ENCODE measurements at places on chromosomes 5 and 9.

DNA sequence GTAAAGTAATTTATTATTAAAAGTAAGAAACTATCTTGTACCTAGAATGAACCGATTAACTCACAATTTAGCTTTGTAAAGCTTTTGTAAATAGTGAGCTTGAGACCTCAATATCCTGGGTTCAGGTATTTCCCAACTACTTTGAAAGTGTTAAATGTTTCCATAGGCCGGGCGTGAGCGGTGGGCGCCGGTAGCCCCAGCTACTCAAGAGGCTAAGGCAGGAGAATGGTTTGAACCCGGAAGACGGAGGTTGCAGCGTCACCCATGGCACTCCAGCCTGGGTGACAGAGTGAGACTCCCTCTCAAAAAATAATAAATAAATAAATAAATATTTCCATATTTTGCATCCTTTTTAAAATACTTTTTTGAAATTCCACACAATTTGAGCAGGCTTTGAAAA, 1.5 kb upstream of the ANKH start:
- no peak for DNase-seq

GRCh38 chr5:67035098-67035740, 161.4 kb downstream of the CD180 start:
- no peak for DNase-seq

DNA sequence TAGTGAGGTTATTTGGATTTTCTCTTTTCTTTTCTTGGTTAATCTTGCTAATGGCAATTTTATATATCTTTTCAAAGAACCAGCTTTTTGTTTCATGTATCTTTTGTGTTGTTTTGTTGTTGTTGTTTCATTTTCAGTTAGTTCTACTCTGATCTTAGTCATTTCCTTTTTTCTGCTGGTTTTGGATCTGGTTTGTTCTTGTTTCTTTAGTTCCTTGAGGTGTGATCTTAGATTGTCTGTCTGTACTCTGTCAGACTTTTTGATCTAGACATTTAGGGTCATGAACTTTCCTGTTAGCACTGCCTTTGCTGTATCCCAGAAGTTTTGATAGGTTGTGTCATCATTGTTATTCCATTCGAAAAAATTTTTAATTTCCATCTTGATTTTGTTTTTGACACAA, 399.7 kb downstream of the TLE1 start:
- no peak for DNase-seq

DNA sequence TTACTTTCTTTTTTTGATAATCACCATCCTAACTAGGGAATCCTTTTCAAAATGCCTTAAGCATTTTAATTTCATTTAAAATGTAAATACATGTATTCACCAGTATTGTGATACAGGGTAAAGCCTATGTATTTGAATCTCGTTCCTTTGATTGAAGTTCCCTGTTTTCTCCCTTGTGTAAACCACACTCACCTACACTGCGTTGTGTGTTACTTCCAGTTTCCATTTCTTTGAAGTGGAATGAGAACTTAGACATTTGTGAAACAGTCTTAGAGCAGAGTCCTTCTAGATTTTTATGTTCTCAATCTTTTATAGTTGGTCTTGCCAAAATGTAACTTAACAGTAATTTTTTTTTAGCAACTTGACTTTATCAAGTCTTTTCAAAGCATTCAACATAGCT, 101.4 kb downstream of the ZNF462 start:
- no peak for DNase-seq

- DNase-seq = no peak
These were observed 8.3 kb downstream of the DIMT1 start for GRCh38 chr5:62395210-62395950.

GRCh38 chr9:124306098-124306735, 48.5 kb downstream of the NEK6 start:
- no peak for DNase-seq

GRCh38 chr5:7415123-7415522, 19.2 kb downstream of the ADCY2 start:
- no peak for DNase-seq

DNA sequence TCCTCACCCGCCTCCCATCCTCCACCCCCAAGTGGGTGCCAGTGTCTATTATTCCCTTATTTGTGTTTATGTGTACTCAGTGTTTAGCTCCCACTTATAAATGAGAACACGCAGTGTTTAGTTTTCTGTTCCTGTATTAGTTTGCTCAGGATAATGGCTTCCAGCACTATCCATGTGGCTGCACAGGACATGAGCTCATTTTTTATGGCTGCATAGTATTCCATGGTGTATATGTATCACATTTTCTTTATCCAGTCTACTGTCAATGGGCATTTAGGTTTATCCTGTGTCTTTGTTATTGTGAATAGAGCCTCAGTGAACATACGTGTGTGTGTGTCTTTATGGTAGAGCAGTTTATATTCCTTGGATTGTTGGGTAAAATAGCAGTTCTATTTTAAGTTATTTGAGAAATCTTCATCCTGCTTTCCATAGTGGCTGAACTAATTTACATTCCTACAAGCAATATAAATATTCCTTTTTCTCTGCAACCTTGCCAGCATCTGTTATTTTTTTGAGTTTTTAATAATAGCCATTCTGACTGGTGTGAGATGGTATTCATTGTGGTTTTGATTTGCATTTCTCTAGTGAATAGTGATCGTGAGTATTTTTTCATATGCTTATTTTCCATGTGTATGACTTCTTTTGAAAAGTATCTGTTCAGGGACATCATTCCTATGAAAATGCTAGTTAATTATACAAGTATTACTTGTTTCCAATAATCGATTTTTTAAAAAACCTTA, 164.0 kb upstream of the CCDC152 start:
- no peak for DNase-seq
